ENCODE measurements at places on chromosomes 3 and 15. TPM values are rescaled to one million over a fixed set of nuclear protein-coding genes. Genes with fewer than 3 reads are reported as not detected.

- H3K36me3 ChIP-seq: no peaks in the 10 kb centered on the region
- H3K4me3 ChIP-seq: no peak overlapping the region
- no peaks in the 10 kb centered on the region for H3K27me3 ChIP-seq
Observed at GRCh38 chr3:194283221-194284006, 67.7 kb downstream of the CPN2 start.

The CPLX3 gene
- not detected for total RNA-seq

GRCh38 chr3:62558549-62559112, 185.3 kb upstream of the FEZF2 start:
- no peaks in the 10 kb centered on the region for H3K36me3 ChIP-seq
- no peak overlapping the region for H3K4me3 ChIP-seq
- H3K4me1 ChIP-seq: peaks cover 3% of the 10 kb centered on the region
- DNase-seq: no peak
- no peak overlapping the region for H3K27ac ChIP-seq
- H3K27me3 ChIP-seq: no peaks in the 10 kb centered on the region

DNA sequence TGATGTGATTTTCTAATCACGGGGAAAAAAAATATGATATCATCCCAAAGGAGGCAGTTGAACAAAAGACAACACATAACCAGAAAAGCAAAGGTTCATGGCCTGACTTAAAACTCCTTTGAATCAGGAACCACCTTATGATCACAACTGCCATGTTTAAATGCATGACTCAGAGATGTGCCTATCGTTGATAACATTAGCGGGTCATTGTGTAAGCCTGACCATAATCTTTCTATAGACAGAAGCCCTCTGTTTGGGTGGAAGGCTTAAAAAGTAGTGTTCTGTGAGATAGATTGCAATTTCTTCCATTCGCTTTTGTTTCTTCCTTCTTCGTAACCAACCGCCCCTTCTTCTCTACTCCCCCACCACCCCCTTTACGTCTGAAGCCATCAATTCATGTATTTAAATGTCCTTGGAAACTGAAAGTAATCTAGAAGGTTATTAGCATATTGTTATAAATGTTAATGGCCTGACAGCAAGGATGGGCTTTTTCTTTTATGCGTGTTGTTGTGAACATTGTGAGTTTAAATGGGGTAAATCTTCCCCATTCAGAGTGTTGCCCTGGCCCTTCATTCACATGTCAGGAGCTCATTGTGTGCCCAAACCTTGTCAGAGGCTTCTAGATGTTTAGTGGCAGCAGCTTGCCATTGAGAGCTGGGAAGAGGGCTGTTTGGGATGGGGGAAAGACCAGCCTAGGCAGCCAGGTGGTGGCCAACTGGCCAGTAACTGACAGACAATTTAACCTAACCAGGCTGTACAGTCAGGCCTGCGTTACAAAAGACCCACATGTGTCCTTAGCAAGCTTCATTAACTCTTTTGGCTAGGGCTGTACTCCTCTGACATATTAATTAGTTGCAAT, 64.5 kb downstream of the EPHA3 start:
- H3K27ac ChIP-seq: no peak overlapping the region
- no peaks in the 10 kb centered on the region for H3K36me3 ChIP-seq
- H3K4me3 ChIP-seq: no peak overlapping the region
- no peaks in the 10 kb centered on the region for H3K4me1 ChIP-seq

DNA sequence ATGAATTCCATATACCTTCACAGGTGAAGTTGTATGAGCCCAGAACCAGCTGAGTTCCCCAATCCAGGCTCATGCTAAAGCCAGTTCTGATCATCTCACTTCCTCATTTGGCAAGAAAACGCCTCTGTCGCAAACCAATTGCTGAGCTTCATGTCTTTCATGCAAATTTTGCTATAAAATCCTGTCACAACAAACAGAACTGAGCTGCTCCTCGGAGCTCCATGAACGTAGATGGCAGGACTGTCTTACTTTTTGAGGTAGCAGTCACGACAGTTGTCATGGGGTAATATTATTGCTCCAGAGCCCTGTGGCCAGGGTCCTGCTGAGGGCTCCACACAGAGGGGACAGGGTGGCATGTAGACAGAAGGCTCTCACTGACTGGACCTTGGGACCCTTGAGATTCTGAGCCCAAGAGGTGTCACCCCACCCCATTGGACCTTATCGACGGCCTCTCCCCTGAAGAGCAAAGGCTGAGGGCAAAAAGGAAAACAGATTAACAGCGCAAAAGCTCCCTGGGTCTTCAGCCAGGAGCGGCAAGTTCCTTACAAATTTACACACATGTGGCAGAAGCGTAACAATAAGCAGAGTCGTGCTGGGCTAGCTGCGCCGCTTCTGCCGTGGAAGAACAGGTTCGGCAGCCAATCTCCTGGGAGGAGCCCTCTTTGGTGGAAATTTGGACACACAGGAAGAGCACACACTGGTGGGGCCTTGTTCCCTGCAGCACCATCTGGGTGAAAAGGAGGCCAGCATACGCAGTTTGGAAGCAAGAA, 249.2 kb downstream of the OPA1 start:
- H3K27ac ChIP-seq: no peak overlapping the region
- no peak overlapping the region for H3K4me3 ChIP-seq
- no peaks in the 10 kb centered on the region for H3K4me1 ChIP-seq
- no peak for DNase-seq
- no peaks in the 10 kb centered on the region for H3K36me3 ChIP-seq

The CCRL2 gene
- total RNA-seq: 3.1 TPM

- H3K4me3 ChIP-seq: no peak overlapping the region
- H3K27ac ChIP-seq: no peak overlapping the region
- DNase-seq: no peak
- H3K27me3 ChIP-seq: no peaks in the 10 kb centered on the region
Observed at GRCh38 chr3:168888781-168889180, 774.7 kb downstream of the MECOM start.
